Epithelial cell of proximal tubule (primary cell): ENCODE measurements at places on chromosomes 11 and 22. TPM values are rescaled to one million over a fixed set of nuclear protein-coding genes. Genes with fewer than 3 reads are reported as not detected.
A peak's percentile ranks its signal among the peaks of the same experiment; 100 is the strongest.

Gene MEI1
- total RNA-seq = 0.14 and 0.35 TPM in 2 replicates

Gene C11orf86
- not detected in 2 replicates for total RNA-seq

Gene PRR33
- not detected in 2 replicates for total RNA-seq

Gene MISFA
- 0.36 and 1.3 TPM in 2 replicates for total RNA-seq

DNA sequence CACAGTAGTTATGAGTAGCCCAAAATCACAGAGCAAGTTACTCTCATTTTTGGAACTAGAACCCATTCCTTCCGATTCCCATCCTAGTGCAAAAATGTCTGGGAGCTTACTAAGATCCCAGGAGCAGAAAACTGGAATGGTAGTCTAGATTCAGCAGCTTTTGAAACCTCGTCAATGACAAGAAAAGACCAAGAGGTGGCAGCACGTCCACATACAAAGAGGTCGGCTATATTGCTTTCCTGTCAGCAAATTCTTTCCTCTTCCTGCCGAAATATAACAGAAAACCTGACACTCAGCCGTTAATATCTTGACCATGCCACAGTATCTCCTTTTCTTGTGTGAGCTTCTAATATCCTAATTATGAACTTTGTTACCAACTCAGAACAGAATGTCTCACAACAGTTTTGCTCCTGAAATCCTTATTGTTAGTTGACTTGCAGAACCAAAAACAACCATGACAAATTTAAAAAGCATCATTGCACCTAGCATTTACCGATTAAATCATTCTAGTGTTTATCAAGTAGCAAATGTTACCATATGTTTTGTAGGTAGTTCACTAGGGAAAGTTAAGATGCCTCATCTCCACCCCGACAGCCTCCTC, 92.8 kb upstream of the OR9G4 start:
- peak; percentile 7 for DNase-seq

DNA sequence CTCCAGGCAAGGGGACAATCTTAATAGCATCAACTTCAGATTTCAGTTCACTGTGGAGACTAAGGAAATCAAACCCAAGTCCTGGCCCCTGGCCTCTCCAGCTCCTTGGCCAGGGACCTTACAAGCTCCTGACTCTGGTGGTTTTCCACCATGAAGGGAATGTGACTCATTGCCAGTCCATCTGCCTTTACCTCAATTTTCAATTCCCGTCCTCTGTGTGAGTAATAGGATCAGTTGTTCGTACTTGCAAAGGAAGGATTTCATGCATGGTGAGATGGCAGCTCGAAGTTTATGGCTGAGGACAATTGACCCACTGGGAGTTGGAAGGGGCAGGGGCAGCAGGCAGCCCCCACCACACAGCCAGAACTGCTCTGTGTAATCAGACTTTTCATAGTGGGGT, 42.5 kb downstream of the INSC start:
- DNase-seq = peak; percentile 83

DNA sequence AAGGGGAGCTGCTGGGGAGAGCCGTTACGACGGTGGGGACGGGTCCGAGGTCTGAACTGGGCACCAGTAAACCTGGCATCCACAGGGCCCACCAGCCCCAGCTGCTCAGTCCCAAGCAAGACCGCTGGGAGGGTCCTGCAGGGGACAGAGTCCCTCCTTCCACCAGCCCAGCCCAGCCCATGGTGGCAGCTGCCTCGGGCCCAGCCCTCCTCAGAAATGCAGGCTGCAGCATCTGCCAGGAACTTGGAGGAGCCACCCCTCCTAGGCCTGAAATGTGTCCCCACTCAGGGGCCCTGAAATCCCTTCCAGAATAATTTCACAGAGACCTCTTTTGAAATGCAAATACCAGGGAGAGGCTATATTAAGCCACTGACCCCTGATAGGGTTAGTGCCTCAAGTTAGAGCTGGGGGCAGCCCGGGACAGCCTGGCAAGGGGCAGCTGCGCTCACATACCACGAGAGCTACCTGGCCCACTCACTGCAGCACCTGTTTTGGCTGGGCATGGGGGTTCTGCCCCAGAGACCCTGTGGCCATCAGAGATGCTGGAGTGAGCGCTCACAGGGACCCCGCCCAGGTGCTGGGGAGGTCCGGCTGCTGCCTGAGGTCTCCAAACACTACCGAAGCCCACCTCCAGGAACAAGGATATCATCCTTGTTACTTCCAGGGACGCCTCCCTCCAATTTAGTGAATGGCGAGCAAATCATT, 53.1 kb downstream of the CELSR1 start:
- DNase-seq = no peak

DNA sequence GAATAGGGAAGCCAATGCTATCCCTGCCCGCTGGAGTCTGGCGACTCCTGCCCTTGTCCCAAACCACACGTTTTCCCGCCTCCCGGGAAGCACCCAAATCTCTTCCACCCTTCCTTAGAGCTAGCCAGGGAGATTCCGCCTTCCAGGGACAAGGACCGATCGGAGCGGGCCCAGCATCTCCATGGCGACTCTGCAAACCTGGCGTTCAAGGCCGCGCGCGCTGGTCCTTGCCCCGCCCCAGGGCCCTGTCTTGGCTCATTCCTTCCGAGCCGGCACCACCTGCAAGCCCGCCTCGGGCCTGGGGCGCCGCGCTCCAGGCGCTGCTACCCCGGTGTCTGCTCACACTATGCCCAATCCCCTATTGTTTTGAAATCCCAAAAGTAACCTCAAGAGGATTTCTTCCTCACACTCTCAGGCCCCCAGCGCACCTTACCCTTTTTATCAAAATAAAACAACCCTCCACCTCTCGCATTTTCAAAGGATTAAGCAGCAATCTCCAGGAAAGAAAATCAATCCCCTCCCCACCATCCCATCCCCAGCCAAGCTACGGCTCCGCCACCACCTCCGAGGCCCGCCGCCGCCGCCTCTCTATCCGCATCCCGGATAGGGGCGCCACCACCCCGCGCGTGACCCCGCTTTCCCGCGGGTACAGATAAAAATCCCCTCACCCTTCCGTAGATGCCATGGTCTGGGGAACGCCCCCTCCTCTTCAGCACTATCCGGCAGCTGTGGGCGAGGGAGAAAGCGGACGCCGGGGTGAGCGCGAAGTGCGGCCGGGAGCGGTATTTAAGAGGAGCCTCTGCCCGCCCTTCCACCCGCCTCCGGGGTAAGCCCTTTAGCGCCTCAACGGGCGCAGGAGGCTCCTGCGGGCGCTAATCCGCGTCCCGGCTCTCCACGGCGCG, 825 bp downstream of the SLC1A2 start:
- no peak for DNase-seq

DNA sequence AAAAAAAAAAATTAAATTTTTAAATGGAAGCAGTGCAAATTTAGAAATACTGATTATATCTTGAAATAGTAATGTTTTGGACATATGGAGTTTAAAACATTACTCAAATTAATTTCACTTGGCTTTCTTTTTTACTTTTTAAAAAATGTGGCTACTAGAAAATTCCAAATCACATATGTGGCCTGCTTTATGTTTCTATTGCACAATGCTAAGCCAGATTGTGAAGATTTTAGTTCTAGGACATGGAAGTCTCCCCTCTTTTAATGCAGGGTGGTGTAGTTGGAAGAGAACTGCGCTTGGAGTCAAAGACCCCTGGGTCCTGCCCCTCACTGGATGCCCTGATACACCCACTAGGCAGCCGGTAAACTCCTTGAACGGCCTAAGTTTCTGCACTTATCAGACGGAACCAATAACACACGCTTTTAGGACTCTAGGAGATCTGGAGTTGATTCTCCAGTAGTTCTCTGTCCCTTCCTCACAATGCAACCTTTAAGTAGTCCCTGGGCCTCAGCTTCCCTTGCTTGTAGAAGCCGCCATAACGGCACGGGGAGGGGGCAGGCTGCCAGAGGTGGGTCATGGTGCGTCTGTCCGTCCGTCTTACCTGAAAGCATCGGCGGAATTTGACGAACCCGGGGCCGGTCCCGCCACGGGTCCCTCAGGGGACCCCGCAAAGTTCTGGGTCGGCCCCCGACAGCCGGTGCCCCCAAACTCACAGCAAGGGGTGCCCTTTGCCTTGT, 505 bp downstream of the FAM227A start:
- no peak for DNase-seq

- no peak for DNase-seq
Observed at GRCh38 chr11:35180317-35181233, 41.6 kb downstream of the CD44 start.

DNA sequence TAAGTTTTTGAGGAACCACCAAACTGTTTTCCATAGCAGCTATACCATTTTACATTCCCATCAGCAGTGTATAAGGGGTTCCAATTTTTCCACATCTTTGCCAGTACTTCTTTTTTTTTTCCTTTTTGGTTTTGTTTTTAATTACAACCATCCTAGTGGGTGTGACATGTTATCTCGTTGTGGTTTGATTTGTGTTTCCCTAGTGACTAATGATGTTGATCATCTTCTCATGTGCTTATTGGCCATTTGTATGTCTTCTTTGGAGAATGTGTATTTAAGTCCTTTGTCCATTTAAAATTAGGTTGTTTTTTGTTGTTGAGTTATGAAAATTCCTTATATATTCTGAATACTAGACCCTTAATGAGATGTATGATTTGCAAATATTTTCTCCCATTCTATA, 59.3 kb downstream of the STIM1 start:
- no peak for DNase-seq

DNA sequence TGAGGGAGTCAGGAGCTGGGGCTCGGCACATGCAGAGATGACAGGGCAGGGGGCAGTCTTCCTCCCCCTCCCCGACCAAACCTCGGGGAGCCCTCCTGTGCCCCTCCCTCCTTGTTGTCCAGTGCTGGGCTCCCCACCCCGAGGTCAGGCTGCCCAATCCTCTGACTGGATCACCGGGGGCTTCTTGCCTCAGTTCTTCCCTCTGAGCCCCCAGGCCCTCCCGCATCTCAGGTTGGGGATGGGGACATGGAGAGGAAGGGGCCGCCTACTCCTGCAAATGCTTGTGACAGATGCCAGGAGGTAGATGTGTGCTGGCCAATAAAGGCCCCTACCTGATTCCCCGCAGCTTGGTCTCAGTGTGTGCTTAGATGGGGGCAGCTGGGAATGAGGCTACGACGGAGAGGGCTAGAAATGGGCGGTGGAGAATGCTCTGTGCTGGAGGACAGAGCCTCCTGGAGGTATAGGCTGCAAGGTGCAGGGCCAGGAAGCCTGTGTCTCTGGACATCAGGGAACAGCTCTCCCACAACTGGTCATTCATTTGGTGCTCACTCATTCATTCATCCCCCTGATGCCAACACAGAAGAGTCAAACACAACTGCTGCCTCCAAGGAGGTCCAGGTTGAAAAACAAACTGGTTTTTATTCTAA, 8.4 kb downstream of the RHBDD3 start:
- no peak for DNase-seq

DNA sequence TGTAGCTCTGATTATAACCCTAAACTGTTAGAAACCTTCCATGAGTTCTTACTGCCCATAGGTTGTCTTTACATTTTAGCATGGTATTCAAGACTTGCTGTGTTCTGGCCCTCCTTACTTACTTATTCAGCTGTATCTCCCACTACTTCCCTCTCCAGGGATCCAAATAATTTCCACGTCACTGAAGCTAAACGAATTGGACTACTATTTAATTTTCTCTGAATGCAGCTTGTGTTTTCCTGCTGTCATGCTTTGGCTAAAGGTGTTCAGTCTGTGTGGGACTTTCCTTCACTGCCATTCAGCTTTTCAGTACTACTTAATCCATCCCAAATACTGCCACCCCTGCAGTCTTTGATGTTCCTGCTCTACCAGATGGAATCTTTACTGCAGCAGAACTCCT, 88.3 kb downstream of the UVRAG start:
- DNase-seq = no peak

- DNase-seq = no peak
Observed at GRCh38 chr22:27851974-27852746, 50.6 kb upstream of the MN1 start.

DNA sequence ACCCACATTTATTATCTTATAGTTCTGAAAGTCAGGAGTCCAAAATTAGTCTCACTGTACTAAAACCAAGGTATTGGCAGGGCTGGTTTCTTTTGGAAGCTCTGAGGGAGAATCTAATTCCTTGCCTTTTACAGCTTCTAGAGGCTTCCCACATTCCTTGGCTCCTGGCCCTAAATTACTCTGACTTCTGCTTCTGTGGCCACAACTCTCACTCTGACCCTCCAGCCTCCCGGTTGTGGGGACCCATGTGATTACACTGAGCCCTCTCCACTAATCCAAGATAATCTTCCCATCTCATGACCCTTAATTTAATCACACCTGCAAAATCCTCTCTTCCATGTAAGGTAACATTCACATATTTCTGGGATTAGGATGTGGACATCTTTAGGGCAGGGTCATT, 110.9 kb downstream of the ARL14EP start:
- DNase-seq = no peak

DNA sequence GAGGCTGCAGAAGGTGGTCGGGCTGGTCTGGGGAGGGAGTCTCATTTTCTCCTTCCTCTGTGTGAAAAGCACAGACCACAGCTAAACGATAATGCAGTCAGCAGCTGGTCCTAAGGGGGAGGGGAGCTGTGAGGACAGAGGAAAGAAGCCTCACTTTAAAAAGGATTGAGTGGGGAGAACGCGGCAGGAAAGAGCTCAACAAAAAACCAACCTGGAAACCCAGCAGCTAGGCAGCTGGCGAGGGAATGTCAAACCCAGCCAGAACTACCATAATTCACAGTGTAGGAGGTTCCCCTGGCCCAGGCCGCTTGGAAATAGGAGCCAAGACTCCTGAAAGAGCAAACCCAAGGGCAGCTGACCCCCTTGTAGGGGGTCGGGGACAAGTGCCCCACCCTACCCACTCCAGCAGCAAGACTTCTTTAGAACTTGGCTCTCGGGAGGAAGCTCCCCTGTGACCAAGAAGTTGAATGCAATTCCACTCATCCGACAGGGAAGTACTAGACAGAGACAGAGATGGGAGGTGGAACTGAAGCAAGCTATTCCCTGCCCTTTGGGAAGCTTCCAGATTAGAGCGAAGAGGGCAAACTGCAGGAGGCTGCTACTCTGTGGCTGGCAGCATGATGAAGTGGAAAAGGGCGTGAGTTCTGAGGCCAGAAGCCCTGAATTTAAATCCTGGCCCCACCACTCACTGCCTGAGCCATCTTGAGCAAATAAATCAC, 16.5 kb upstream of the DGKZ start:
- no peak for DNase-seq

DNA sequence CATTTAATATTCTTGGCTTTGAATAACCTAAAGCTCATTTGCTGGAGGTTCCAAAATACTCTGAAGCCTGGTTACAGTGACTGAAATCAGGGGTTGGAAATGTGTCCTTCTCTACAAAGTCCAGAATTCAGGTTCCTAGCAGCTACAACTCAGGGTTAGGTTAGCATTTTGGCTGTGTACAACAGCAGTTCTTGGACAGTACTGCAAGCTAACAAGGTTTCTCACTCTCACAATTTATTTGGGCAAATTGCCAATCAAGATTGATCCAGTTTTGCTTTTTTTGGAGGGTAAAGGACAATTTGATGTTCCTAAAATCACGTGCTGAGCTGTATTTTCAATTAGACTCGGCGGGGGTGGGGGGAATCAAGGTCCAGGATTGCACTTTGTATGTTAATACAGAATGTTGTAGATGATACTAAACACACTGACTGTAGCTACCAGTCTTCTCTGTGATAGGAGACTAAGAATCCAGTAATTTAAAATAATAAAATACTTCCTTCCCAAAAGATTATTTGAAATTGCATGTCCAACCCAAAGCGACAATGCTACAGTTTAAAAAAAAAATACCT, 49.7 kb upstream of the RAPSN start:
- no peak for DNase-seq
